ENCODE measurements at places on chromosomes 1 and 21.
A peak's percentile ranks its signal among the peaks of the same experiment; 100 is the strongest.

DNA sequence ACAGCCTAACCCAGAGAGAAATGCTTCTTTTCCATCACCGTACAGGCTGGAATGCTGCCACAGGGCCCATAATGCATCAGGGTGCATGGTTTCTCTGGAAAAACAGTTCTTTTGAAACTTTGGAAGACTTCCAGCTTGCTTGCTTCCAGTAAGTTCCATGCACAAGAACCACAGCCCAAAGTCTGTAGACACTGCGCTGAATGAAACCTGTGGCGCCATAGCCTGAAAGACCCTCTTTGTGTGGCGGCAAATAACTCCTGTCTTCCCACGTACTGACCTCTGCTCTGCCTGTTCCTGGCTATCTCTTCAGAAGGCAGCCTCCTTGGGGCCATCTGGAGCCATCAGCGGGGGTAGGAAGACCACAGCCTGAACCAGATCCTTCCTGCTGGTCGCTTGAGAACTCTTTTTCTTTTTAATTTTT is 15.1 kb downstream of the MIIP start:
- DNase-seq: no peak

DNA sequence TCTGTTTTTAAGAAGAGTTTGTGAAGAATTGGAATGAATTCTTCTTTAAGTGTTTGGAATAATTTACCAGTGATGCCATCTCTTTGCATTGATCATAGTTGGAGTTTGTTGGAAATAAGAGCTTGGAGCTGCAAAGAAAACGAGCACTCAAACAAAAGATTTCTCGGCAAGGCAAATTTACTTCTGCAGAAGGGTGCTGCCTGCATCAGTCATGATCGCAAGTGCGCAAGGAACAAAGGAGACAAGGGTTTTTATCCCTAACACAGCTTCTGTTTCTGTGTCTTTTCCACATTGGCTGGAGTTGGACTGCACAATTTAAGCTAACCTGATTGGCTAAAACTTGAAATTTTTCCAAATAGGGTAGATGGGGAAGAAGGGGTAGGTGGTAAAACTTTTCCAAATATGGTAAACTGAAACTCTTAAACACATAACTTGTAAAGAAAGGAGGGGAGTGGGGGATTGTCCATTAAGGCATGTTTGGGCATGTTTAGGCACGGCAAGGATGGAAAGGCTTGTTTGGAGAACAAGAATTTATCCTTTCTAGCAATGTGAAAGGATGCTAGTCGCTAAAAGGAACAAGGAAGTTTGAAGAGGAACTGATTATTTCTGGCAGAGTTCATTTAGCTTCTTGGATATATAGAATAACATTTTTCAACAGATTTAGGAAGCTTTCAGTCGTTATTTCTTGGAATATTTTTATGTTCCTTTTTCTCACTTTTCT is 3.5 kb upstream of the AADACL4 start:
- no peak for DNase-seq

DNA sequence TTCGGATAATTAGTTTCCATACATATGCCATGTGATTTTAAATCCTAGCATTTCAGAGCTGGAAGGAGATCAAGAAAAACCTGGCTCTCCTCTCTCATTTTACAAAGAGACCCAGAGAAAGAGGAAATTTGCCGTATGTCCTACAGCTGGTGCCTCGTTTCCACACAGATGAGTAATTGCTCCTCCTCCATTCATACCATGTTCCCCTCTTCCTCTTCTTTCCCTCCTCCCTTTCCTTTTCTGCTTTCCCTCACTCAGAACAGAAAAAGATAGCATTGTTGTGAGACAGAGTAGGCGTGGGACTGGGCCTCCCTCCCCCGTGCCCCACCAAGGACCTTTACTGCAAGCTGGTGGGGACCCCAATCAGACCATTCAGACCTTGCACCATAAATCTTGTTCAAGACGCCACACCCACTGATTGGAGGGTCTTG is 13.7 kb upstream of the SLC44A3 start:
- no peak for DNase-seq

DNA sequence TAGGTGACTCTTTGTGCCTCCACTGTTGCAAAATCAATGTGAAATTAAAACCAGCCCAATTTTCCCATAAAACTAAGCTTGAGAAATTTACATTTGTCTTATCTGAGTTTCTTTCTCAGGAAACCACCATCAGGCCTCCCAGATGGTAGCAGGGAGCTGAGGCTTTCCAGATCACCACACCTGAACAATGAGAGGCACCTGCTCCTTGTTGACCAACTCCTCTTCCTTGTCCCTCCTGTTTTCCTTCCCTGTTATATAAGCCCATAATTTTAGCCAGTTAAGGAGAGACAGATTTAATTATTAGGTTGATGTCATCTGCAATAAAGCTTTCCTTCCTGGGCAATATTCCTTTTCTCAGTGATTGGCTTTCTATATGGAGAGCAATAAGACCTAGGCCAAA is 32.0 kb upstream of the C1orf185 start:
- no peak for DNase-seq

GRCh38 chr1:204358605-204359004 is 1.1 kb downstream of the PLEKHA6 start:
- DNase-seq: no peak

DNA sequence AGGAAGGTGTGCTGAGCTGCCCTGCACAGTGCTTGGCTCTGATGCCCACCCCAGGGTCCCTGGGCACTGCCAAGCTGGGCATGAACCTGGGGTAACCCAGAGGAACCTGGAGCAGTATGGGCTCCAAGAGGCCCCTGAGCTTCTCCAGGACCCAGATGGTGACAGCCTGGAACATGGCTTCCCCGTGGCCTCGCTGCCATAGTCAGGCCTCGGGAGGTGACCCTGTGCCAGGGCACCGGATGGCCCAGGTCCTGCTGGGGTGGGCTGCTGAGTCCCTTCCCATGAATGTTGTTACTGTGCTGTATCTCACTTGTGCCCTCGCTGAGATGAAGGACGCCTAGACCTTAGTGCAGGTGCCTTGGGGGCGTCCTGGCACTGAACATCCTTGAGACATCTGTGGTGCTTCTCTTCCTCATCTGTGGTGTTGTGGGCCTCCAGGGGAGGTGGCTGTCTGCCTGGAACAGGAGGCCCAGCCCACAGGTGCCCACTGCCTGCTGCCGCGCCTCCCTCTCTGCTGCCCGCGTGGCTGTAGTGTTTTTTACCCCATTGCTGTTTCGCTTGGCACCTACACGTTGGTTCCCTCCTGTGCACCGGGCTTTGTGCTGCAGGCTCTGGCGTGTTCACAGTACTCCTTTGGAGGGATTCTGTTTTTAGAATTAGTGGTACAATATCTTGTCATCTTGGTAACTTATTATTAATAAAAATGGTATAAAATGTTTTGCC is 160.3 kb downstream of the PCBP3 start:
- no peak for DNase-seq

DNA sequence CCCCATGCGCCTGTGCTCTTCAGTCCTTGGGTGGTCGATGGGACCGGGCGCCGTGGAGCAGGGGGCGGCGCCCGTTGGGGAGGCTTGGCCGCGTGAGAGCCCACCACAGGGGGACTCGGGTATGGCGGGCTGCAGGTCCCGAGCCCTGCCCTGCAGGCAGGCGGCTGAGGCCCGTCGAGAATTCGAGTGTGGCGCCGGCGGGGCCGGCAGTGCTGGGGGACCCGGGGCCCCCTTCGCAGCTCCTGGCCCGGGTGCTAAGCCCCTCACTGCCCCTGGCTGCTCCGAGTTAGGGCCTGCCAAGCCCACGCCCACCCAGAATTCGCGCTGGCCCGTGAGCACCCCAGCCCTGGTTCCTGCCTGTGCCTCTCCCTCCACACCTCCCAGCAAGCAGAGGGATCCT is 26.1 kb downstream of the TLR5 start:
- DNase-seq: no peak

- DNase-seq: peak; percentile 45
These were observed 18.6 kb downstream of the AZIN2 start for GRCh38 chr1:33099290-33100118.
